Immature natural killer cell (primary cell): ENCODE measurements at places on chromosomes 6 and 20.

DNA sequence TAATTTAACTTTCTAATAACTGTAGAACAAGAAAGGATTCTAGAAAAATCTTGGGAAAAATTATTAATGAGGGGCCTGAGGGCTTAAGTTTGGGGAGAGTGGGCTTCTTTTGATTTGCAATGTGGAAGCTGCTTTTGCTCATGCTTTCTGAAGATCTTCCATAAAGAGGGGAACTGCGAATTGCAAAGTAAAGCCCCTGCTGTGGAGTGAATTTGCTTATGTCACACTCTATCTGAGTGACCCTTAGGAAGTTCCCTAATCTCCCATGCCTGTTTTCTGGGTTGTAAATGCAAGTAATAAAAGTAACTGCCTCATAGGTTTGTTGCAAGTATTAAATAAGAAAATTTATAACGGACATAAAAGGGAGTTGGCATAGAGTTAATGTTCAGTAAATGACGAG is 301.2 kb downstream of the PLCB1 start:
- DNase-seq = no peak

DNA sequence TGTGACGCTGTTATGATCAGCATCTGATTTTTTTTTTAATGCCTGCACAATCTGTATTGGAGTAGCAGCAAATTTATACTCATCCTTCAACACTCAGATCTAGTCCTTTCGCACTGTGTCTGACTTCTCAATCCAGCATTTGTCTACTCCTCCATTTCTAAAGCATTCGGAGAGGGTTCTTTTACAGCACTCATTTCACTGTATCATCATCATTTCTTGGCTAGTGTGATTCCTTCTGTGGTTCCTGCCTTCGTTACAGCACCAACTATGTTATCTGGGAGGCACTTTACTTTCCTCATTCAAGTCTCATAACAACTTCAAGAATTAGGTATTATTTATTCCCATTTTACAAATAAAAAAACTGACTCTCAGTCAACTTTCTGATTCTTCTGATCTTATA is 18.0 kb downstream of the NUDT3 start:
- DNase-seq = no peak

DNA sequence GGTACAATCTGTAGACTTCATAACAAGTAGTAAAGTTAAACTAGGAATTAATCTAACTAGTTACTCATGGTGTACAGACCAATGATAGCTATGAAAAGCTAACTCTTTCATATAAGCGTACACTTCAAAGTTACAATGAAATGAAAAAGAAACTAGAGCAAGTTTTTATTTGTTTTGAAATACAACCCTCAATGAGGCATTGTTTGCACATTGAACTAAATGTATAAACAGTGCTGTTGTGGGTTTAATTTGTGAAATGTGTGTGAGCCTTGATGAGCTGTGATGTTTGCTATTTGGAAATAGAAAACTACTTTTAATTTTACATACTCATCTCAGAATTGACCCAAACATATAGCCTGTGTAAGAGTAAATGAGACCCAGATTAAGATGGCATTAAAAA is 11.1 kb upstream of the EYA4 start:
- DNase-seq = no peak

DNA sequence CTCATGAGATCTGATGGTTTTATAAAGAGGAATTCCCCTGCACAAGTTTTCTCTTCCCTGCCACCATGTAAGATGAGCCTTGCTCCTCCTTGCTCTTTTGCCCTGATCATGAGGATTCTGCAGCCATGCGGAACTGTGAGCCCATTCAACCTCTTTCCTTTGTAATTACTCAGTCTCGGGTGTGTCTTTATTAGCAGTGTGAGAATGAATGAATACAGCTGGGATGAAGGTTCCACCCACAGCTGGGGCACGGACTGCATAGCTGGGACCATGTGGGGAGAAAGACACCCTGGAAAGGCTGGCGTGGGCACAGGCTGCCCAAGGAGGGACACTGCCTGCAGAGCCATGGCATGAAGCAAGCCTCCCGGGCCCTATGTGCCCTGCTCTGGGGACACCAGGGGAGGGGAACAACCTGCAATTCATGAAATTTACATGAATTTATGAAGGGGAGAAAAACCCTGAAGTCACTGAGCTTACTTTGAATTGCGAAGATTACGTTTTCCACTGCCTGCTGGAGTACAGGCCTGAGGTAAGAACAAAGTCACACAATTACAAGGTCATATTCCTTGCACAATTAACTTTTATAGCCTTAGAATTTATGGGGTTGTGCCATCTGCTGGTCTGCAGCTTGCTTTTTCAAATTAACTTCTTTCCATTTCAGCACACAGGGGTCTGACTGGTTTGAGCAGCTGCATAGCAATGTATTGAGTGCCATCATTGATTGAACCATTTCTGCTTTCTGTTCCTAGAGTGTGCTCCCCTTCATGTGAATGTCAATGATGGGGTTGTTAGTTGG is 46.2 kb downstream of the SLC22A1 start:
- no peak for DNase-seq

DNA sequence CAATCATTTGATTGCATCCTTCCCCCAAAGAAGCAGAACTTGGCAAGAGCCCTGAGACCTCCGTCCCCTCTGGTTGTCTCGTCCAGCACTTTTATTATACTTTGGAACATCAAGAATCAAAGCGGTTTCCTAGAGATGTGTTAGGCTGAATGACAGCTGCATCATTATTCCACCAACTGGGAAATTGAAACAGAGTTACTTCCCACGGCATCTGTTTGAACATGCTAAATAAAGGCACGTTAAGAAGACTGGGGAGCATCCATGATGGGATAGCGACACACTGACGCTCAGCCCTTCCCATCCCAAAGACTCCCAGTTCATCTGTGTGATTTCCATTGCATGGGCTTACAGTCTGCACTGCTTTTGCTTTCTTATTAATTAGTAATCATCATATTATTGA is 147.8 kb downstream of the TBC1D7 start:
- no peak for DNase-seq

DNA sequence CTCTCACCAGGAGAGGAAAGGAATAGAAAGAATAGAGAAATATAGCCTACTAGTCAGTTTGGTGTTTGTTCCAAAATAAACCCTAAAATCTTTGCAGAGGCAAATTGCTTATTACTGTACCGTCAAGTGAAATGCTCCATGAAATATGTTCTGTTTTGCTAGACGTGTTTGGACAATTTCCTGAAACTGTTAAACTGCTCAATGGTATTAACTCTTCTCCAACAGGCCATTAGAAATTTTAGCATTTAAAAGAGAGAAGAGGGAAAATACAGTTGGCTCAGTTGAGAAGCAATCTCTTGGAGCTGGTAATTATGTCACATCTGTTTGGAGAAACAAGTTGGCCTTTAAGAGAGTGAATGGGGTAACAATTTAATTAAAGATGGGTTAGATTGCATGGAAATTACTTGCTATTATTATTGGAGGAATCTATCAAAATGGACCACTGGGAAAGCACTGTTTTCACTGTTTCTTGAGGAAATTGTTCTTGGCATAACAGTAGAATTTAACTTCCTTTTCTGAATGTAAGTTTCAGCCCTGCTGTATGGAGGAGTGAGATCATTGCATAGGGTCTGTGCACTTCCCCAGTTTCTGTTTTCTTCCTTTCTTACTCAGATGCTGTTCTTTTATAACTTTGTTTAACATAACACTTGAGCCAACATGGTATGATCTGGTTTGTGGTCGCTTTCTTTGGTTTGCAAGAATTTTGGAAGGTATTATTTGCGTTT is 373.6 kb downstream of the PLCB1 start:
- DNase-seq = no peak

DNA sequence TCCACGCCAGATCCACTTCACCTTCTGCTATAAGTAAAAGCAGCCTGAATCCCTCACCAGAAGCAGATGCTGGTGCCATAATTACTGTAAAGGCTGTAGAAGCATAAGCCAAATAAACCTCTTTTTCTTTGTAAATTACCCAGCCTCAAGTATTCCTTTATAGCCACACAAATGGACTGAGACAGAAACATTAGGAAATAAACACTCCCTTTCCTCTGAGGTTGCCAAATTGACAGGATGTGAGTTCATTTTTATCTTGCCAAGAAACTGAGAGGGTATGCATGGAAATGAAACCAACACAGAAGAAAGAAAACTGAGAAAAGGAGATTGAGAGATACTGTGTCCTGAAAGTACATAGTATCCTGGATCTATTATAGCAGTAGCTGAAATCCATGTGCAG is 481.2 kb downstream of the HAO1 start:
- no peak for DNase-seq

DNA sequence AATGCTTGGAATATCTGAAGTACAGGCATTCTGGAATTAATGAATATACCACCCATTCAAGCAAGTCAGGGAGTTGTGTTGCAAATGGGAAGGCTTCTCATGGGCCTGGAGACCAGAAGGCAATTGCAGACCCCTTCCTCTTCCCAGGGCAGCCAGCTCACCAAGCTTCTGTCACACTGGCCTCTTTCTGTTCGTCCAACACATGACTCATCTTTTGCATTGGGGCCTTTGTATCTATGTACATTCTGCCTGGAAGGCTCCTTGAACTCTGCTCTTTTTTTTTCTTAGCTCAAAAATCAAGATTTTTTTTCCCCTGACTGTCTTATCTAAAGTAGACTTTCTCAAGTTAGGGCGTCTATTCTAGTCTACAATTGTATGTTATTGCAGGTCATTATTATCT is 132.9 kb upstream of the MYLIP start:
- DNase-seq = no peak

GRCh38 chr6:138489846-138490245 is 9.4 kb downstream of the NHSL1 start:
- DNase-seq = no peak
